ELR (cell line): ENCODE measurements at places on chromosomes 7 and 10.

DNA sequence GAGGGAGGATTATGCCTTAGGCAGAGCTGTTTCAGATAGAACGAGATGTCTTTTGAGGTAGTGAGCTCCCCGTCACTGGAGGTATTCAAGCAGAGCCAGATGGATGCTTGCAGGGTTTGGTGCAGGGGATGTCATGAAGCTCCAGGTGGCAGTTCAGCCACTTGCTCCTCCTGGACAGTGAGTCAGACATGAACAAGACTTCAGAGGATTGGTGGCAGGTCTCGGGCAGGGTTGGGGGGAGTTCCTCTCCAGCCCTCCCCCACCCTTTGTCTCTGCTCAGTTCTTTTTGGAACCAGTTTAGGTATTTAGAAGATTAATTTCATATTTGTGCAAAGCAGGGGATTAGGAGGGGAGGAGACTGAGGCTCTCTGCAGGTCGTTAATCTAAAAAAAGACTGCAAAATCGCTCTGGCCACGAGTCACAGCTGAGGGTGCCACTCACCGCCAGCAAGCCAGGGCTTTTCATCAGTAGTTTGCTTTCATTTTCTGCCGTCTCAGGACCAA is 21.5 kb upstream of the MYL10 start:
- DNase-seq: no peak

DNA sequence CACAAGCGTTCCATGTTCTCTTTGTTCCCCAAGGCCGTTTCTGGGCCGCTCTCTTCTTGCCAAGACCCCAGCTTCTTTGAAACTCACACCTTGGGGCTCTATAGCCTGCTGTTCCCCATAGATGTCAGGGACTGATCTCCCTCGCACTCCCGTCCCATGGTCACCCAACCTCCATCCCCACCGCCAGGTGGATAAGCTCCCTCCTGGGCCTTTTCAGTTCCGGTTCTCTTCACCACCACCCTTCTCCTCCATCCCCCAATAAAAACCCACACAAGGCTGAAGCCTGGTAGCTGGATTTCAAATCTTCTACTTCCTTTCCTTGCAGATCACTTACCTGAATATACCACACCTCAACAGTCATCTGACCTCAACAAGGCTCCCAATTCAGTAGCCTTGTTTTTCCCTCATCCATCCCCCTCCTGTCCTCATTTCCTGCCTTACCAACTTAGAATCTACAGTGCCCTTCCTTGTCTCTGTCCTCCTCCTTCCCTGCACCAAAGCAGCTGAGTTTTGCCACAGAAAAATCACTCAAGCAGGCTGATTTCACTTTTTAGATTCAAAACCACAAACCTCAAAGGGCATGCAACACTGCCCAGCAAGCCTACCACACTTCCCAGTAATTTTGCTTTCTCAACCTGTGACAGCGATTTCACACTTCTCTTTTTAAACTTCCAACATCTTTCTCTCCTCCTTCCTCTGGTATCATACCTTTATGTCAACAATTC is 7.7 kb downstream of the SLC37A3 start:
- no peak for DNase-seq

DNA sequence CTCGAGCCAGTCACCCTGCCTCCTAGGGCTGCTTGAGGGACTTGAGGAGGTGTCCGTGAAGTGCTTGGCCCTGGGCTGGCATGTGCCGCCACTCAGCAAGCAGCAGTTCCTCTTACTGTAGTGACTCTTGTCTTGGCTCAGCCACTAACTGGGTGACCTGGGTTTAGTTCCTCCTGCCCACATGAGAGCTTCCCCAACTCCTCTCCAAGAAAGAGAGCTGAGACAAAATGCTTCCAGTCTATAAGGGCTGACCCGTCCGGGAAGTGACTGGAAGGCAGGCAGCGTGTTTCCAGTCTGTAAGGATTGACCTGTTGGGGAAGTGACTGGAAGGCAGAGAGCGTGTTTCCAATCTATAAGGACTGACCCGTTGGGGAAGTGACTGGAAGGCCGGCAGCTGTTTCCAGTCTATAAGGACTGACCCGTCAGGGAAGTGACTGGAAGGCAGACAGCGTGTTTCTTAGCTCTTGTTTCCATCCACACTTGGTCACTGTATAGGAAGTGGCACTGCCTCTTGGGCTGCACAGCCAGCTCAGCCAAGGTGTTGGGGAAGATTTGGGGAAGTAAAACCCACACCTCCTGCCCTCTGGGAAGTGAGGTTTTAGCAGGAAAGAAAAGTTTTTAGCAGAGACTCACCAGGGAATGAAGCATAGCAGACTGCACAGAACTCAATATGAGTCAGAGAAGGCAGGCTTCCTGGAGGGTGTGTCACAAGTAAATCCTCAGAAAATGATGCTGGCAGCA is 53.3 kb upstream of the PPIF start:
- peak; percentile 88 for DNase-seq

- DNase-seq: no peak
Observed at GRCh38 chr10:3588346-3588745, 196.7 kb downstream of the KLF6 start.

DNA sequence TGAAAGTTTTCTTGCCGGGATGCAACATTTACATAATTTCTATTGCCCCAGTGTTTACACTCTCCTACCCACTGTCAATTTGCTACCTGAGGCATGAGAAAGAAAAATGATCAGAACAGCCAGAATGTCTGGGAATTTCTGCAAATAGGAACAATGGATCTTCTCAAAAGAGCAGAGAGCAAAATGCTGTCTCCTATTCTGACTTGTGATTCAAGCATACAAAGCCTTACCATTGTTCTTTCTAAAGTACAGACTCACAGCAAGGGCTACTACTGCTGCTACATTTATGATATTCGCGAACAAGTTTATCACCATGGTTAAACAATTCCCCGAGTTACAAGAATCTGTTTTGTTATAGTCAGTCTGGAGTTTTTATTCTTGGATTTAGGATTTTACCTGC is 329.9 kb upstream of the CELF2 start:
- no peak for DNase-seq

DNA sequence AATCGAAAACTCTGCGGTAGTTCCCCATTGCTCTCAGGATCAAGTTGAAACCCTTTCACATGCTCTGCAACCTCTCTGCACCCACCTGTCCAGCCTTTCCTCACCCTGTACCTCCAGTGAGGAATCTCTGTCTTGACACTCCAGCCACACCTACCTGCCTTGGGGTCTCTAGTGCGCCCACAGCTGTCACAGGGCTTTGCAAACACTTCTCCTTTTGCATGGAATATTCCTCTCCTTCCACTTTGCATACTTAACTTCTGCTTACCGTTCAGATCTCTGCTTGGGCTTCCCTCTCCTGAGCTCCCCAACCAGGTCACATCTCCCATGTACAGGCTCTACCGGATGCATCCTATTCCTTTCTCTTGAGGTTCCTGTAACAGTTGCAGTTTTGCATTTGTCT is 6.6 kb upstream of the ZYX start:
- DNase-seq: no peak

- DNase-seq: peak; percentile 36
Observed at GRCh38 chr7:28407651-28408050, 4.7 kb upstream of the CREB5 start.

DNA sequence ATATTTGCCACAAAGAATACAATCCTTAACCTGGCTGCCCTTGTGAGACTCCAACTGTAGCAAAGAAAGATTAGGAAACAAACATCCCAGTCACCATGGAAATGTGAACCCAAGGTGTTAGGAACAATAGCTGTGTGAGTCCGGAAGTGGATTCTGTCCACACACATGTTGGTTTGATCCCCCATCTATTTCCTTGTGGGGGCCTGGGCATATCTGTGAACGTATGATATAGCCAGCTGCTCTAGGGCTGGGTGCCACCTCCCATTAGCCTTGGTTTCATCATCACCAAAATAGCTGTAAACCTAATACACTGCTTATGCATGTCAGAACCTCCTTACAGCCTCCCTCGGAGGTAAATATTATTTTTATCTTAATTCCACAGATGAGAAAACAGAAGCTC is 26.4 kb downstream of the GRK5 start:
- no peak for DNase-seq

- DNase-seq: no peak
Observed at GRCh38 chr7:82423446-82423845, 20.1 kb downstream of the CACNA2D1 start.

DNA sequence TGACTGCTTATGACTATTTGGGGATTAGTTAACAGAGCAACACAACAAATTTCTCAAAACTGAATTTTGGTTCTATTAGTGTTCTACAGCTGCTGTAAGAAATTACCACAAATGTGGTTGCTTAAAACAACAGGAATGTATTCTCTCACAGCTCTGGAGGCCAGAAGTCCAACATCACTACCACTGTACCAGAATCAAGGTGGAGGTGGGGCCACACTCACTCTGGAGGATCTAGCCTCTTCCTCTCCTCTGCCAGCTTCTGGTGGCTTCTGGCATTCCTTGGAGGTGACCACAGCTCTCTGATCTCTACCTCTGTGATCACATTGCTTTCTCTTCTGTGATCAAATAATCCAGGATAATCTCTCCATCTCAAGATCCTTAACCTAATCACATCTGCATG is 194.7 kb upstream of the BMPER start:
- DNase-seq: peak; percentile 23

- no peak for DNase-seq
Observed at GRCh38 chr10:113450046-113450804, 102.6 kb upstream of the HABP2 start.

DNA sequence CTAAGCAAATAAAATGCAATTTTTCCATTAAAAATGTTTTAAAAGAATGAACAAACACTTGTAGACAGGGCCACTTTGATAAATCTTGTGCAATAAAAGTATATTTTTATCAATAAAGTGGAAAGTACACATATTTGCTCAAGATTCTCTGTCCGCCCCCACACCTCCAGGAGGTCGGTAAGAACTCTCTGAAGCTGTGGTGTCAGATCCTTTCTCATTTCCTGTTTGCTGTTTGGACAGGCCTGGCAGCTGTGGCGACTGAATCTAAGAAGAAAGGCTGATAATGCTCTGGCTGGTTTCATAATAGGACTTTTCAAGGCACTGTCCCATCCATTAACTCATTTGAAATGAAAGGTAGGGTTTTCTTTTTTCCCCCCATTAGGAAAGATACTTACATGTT is 15.3 kb upstream of the ASB4 start:
- peak; percentile 38 for DNase-seq

- peak; percentile 81 for DNase-seq
Observed at GRCh38 chr10:58661336-58661735, 148.7 kb downstream of the BICC1 start.

DNA sequence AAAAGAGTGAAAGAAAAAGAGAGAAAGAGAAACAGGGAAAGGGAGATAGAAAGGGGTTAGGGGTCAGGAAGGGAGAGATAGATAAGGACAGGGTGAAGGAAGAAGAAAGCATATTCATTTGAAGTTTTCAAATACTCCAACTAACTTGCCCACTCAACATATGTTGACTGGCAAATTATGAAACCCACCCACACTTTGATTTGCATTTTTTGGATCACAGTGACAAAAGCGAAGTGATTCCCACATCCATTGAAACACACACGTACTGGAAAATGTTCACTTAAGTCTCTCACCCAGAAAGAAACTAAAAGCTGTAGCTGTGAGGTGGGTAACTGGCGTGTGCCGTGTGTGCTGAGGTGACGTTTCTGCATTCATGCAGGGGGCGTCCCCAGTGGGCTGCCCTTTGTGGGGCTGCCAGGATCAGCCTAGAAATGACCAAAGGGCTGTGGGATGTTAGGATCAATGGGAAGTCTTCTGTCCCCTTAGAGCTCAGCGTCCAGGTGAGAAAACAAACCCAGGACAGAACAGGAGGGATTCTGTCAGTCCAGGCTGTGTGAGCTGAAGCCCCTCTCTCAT is 134.9 kb upstream of the ADARB2 start:
- DNase-seq: no peak

DNA sequence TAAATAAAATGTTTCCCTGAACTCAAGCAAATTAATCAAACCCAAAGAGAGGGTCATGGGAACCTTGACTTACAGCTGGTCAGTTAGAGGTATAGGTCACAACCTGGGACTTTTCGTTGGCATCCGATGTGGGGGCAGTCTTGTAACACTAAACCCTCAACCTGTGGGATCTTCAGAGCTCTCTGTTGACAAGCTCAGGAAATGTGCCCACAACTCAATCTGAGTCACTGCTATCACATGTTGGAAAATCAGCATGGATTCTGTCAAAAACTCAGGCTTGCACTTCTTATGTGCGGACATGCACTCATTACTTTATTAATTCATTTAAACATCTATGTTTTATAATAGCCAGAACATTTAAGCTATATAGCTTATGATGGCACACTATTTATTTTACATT is 424.6 kb upstream of the SORCS1 start:
- peak; percentile 8 for DNase-seq

- DNase-seq: no peak
Observed at GRCh38 chr10:98295907-98296306, 27.9 kb upstream of the LOXL4 start.

GRCh38 chr10:7819121-7819460 is 786 bp downstream of the TAF3 start:
- peak; percentile 64 for DNase-seq

DNA sequence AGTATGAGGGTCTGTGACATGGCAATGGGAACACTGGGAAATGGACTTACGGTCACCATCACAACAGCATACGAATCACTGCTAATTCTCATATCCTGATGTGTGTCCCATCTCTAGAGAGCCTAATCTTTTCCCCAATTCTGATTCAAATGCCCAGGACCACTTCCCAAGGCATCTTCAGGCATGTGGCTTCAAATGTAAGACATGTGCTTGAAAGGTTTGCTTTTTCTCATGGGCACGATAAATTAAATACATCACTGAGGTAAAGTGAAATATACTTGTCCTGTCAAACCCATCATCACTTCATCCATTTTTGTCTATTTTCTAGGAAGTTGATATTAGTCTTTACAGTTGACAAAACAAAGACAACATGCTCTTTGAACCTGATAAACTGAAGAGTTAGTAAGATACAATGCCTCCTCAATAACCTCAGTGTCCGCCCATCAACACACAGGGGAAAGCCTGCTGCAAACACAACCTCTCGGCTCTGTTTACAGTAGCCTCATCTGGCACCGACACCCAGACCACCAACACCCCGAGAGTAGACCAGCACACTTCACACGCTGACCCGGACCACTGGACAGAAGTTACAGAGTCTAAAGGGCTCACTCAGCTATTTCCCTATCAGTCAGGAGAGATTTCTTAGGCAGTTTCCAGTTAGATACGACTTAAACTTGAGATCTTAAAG is 24.8 kb downstream of the GRB10 start:
- no peak for DNase-seq

GRCh38 chr10:3060481-3060889 is 6.9 kb upstream of the PFKP start:
- no peak for DNase-seq

DNA sequence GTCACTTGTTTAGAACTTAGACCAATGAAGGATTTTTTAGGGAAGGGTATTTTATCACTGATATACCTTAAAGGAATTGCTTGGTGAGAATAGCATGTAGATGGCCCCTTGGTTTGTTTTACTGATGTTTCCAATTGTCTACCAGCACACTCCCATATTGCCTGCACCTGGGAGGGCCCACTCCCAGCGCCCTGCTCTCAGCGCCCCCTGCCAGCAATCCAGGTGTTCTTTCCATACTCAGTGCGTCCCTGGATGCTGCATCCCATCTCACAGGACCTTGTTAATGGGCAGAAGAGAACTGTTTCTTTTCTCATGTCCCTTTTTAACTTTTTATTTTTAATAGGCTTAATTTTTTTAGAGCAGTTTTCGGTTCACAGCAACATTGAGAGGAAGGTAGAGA is 24.1 kb upstream of the SFRP5 start:
- no peak for DNase-seq

- DNase-seq: no peak
Observed at GRCh38 chr7:88759230-88760135, at the start of gene ZNF804B. TSS of gene ZNF804B (plus strand) at chr7:88759700. CDS start at chr7:88759977, 277 bp downstream.
